ENCODE measurements at places on chromosomes 16 and 17.

- DNase-seq = no peak
Measured at GRCh38 chr17:10249271-10250010, 51.0 kb upstream of the GAS7 start.

GRCh38 chr16:84156342-84156784 lies 11.3 kb downstream of the DNAAF1 start:
- DNase-seq = no peak

DNA sequence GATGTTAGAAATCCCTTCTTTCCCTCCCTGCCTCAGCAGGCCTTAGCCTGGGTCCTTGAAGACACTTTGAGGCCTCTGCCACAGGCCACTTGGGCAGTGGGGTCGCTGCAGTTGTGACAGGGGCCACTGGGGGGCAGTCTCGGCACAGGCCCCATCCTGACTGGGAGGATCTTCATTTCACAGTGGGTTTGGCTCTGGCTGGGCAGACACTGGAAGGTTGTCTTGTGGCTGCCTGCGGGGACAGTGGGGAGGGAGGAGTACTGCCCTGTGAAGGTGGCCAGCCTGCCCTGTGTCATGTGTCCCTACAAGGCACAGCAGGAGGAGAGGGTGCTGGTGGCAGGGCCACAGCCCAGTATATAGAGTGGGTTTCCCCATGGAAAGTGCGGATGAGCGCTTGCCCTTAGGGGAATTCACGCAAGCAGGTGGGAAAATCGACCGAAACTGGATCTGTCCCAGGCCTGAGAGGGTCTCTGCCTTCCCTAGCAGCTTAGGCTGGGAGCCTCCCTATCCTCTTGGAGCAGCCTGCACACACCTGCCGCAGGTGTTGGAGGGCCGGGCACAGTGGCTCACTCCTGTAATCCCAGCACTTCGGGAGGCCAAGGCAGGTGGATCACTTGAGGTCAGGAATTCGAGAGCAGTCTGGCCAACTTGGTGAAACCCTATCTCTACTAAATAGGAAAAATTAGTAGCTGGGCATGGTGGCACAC lies 28.8 kb downstream of the GINS2 start:
- DNase-seq = peak; percentile 60

DNA sequence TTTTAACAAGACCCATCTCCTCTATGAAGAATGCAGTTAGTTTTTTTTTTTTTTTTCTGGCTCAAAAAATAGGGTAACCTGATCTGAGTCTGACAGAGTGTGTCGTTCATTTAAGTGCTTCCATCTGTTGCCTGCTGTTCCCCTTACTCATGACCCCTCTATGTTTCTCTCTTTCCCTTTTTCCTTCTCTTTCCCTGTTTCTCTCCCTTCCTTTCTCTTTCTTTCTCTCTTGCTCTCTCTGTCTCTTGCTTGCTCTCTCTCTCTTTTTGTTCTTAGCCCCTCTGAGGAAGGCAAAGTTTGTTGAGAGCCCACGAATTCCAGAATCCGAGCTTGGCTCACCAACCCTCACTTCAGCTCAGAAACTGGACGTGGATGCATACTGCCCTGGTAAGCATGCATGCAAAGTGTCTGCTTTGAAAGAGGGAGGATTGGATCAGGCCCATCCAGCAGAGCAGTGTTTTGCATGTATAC lies 185.0 kb downstream of the TANC2 start:
- no peak for DNase-seq

- DNase-seq = no peak
Measured at GRCh38 chr16:1653023-1653422, 25.1 kb upstream of the JPT2 start.

Measured in right cardiac atrium (tissue), 5 donors.